ENCODE measurements at places on chromosomes 12 and 14. TPM values are rescaled to one million over a fixed set of nuclear protein-coding genes. Genes with fewer than 3 reads are reported as not detected.
A peak's percentile ranks its signal among the peaks of the same experiment; 100 is the strongest.

- peak; percentile 54 for DNase-seq
Measured at GRCh38 chr14:106586098-106586704, 1059.8 kb downstream of the TMEM121 start.

The DPPA3 gene
- total RNA-seq, result not detected

GRCh38 chr12:113211160-113211559 is 10.1 kb upstream of the TPCN1 start:
- DNase-seq, result no peak

DNA sequence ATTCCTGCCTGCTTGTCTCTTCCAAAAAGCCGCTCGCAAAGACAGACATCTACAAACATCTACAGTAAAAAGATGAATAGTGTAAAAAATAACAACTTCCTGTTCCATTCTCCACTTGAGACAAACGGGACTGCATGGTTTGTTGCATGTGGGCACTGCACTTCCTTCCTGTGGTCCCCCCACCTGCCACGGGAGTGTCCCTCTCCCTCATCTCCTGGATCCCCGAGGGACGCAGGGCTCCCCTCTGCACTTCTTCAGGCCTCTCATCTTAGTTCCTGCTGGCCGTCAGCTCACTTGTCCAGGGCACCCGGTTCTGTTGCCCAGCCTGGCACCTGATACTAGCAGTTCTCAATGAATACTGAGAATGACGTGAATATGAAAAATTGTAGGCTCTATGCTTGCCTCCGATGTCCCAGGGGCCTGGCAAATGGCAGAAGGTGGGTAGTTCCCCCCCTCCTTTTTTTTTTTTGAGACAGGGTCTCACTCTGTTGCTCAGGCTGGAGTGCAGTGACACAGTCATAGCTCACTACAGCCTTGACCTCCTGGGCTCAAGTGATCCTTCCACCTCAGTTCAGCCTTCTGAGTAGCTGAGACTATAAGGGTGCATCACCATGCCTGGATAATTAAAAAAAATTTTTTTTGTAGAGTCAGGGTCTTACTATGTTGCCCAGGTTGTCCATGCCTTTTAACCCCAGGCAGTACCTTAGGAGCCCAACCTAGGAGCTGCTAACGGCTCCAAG is 3.5 kb upstream of the KLC1 start:
- DNase-seq, result no peak

The KCNC2 gene
- total RNA-seq, result not detected

DNA sequence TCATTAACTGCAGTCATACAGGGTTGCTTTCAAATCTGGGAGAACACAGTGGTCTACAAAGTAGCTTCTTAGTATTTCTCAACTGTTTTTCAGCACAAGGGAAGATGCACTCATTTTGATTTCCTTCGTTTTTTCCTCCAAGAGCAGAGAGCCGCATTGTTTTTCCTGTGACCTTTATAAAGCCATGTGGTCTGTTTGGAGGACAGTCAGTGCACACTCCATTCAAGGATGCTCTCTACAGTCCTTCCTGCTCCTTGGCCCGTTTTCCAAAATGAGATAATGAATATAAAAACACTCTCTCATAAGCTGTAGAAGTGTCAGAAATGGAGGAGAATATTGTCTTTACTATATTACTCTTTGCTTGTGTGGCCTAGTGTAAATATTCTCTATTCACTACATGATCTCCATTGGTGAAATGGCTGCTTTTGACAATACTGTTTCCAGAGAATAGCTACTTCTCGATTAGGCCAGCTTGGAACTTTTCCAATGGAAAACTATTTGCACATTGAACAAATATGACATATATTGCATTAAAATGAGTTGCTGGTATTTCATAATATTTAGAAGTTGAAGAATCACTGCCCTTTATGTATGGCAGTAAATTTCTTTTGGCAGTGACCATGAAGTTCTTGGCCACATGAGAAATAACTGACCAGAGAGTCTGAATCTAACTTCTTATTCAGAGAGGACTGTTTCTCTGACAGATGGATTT is 393.1 kb upstream of the RGS6 start:
- DNase-seq, result no peak

DNA sequence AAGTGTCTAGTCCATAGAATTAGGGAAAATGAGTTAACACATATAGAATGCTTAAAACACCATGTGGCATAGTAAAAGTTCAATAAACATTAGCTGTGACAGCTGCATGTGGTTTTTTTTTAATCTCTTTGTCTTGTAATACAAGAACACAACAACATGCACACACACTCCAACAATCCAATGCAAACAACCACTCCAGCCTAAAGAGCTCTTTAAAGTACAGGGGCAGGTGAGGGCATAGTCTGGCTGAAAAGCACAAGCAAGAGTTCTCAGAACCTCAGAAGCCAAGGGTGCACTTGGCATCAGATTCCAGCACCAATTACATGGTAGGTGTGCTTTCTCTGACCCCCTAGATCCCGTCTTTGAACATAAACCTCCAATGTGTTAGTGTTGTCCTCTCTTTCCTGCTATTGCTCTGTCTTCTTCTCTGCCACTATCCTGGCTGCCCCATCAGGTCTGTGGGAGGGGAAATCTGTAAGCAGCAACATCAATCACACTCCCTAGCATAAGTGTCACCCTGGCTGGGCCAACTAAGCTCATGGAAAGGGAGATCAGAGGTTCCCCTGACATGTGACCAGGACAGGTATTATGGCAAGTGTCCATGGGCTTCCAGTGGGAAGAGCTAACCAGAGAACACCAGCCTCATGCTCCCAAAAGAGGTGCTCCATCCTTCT is 91.0 kb downstream of the SLC8A3 start:
- no peak for DNase-seq

DNA sequence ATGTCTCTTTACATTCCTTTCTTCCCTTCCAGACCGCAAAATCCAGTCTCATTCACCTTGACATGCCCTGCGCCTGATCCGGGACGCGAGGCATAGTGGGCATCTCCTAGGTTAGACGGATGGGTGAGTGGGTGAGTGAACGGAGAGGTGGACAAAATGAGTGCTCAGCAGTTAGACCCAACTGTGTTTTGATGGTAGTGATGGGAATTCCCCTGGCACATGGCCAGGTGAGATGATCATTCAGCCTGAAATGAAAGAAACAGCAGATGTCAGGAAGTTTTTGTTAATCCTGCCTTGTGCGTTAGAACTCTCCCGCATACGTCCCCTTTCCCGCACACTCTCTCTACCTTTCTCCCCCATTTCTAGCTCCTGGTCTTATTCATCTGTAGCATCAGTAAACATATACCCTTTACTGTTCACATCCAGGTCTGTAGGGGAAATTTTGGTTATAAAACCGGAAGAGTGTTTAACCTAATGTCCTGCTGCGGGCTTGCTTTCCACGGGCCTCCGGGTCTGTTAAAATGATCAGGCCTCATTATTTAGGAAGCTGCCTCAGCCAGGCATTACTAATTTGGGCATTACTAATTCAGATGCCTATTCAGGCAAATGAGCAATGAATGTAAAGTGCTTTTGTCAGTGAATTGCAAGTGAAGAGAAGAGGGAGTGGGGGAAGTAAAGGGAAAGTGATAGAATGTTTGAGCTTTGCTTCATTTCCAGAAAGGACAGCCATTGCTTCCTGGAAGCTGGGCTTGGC is 172.8 kb downstream of the ETV6 start:
- DNase-seq, result peak; percentile 24

The GPR132 gene
- 1.4 TPM for total RNA-seq

GRCh38 chr14:88554457-88555286 is at the start of gene PTPN21:
Gene PTPN21 (minus strand): TSS chr14:88555007. CDS start chr14:88550417, 4,590 bp downstream.
- peak; percentile 77 for DNase-seq

The INTS13 gene
- total RNA-seq, result 36.3 TPM

The SLCO1B1 gene
- total RNA-seq, result 1.4 TPM

DNA sequence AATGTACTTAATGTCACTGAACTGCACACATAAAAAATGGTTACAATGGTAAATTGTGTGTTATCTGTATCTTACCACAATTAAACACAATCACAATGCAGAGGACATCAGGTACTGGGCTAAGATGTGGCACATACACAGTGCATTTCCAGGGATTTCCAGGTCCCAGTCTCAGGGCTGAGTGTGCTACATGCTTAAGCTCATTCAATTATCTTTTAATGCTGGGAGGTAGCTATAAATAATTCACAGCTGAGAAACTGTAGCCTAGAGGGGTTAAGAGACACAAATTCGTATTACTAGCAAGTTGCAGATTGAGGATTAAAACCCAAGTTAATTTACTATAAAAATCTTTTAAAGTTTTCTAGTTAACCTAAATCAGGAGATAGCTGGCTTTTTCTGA is 67.1 kb downstream of the CRACR2A start:
- no peak for DNase-seq
